ENCODE measurements at places on chromosomes 3 and 15.
A peak's percentile ranks its signal among the peaks of the same experiment; 100 is the strongest.

- DNase-seq: no peak
These were observed 339.0 kb downstream of the GABRB3 start for GRCh38 chr15:26433818-26434217.

DNA sequence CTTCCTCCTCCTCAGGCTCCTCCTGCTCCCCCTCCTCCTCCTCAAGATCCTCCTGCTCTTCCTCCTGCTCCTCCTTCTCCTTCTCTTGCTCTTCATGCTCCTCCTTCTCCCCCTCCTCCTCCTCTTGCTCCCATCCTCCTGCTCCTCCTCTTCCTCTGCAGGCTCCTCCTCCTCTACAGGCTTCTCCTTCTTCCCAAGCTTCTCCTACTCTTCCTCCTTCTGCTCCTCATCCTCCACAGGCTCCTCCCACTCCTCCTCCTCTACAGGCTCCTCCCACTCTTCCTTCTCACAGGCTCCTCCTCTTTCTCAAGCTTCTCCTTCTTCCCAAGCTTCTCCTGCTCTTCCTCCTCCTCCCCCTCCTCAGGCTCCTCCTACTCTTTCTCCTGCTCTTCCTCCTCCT lies 47.7 kb downstream of the WNT7A start:
- DNase-seq: no peak

DNA sequence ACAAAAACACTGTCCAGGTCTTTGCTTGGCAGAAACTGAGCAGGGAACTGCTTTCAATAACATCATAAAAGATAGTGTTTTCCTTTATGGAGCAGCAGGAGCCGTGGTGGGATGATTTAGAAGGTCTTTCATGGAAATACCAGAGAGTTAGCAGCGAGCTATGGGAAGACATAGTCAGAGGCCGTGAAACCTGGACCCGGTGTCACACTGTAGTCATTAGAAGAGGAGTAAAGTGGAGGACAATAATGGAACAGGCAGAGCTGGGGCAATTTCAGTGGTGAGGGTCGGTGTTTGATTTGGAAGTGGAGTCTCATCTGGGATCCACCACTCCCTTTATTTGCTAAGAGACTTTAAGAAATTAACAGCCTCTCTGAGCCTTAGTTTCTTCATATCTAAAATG lies 57.5 kb downstream of the GHSR start:
- DNase-seq: no peak

GRCh38 chr3:98557324-98558010 lies 25.7 kb downstream of the GPR15 start:
- DNase-seq: no peak

DNA sequence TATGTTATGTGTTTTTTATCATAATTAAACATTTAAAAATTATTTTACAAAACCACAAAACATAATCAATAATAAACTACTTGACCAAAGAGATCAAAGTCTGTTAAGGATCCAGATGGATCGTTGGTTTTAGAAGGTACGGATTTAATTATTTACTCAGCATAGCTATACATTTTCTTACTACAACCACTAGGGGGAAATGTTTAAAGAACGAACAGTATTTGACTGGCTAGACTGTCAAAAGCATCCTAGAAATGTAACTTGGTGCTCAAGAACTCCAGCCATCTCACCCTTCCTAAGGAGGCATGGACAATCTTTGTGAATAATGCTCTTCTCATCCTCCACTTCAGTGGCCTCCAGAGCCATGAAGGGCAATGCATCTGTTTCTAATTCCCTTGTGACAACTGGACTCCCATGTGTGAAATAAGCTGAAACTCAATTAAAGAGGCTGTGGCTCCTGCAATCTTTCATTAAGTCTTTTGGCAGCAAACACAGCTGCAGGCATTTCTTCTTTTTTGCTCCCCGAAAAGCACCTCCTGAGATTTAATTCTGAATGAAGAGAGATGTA lies 94.7 kb upstream of the TUSC7 start:
- no peak for DNase-seq

GRCh38 chr3:58800940-58801339 lies 134.4 kb upstream of the FAM3D start:
- DNase-seq: no peak

GRCh38 chr15:79007066-79007465 lies 62.2 kb upstream of the CTSH start:
- peak; percentile 42 for DNase-seq

DNA sequence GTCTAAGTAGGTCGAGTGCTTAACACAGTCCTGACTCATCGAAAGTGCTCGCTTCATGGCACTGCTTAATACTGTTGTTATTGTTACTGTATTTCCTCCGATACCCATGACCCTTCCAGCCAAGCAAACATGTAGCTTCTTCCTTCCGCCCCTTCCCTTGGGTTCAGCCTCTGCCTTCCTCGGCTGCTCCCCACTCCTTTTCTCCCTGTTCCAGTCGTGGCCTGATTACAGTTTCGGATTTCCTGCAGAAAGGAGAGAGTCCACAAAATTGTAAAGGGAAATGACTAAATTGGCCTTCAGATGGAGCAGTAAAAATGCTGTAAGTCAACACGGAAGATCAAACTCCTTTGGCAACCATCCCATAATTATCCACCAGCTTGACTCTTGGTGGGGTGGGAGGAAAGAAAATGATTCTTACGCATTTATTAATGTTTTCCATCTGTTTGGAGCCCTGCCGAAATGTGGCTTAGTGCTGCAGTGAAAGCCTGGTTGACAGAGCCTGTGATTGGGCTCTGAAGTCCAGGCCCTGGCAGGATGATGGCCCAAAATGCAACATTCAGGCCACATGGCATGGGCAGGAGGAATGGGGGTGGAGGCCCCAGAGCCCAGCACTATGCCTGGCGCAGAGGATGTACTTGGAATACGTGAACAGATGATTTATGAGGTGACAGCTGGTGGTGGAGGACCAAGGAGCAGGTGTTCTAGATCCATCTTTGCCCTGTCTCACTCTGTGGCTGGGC lies 37.6 kb downstream of the FAM3D start:
- peak; percentile 99 for DNase-seq

DNA sequence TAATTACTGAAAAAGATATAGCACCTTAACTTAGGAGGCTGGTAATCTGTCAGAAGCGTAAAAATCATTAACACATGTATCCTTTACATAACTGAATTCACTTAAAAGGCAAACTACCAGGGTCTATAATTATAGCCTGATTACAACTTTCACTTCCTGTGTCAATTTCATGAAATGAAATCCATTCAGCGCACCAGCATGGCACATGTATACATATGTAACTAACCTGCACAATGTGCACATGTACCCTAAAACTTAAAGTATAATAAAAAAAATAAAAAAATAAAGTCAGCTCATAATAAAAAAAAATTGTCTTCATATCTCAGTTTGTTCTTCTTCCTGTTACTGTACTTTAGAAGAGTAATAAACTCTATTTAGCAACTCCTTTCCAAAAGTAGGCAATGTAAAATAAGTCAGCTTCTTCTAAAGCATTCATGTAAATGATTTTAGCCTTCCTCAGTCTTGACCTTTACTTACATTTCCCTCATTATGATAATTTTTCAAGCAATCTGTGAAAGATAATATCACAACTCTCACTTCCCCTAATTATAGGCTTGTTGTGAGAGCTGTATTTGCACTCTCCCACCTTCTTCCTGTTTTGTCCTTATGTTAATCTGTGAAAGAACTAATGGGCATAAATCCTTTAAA lies 50.1 kb downstream of the KBTBD8 start:
- DNase-seq: no peak

- DNase-seq: no peak
These were observed 656.6 kb upstream of the ADAMTS9 start for GRCh38 chr3:65344444-65344843.
